ENCODE measurements at places on chromosomes 11 and 22.

DNA sequence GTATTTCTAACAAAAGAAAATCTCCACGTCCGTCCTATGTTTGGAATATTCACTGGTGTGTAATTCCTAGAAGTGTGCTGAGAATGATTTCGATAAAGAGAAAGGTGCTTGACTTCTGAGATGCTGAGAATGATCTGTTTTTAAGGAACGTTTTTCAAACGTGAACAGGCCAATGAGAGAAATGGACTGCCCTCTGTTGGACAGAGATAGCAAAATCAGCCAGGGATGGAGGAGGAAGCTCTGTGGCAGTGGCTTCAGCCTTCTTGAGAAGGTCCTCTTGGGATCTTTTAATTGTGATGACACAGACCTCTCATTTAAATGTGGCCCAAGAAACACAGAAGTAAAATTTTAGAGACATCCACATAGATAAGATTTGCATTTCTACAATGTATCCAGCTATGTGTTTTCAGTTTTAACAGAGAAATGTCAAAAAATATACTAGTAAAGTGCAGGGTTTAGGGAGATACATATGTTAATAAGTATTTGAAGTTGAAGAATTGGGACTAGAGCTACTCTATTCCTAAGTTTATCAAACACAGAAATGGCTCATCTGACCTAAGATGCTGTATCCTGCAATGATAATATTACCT is 84.0 kb upstream of the RCN1 start:
- DNase-seq = peak; percentile 62

GRCh38 chr11:69485337-69486041 is 4.0 kb downstream of the LINC01488 start:
- no peak for DNase-seq

GRCh38 chr11:11570823-11571222 is 51.0 kb downstream of the GALNT18 start:
- DNase-seq = no peak

DNA sequence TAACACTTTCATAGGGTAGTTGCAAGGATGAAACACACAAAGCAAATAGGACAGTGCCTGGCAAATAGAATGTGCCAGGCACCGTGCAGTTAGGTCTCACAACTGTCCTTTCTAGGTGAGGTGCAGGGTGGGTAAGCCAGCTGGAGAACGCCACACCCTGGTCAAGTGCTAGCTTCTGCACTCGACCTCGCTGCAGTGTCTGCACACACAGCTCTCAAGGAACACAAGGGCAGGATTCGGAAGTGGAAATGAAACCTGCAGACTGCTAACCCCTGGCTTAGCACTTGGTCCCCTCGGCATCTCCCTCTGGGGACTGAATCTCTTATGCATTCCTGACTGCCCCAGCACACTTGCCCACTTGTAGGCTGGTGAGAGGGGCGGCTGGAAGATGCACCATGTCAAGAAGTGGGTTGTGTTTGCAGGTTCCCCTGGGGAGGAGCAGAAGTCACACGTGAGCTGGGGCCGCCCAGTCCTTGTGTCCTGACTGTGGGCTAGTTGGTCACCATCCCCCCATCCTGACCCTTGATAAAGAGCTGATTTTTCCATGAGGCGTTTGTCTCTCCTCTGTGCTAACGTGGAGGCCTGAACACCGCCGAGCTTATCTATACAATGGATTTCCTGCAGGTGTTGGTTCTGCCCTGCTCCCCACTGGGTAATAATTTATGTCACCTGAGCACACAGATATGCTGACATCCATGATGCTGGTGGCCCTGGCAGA is 89.0 kb downstream of the MICAL2 start:
- DNase-seq = peak; percentile 63

- no peak for DNase-seq
Measured at GRCh38 chr11:8283100-8283464, 19.4 kb upstream of the LMO1 start.

DNA sequence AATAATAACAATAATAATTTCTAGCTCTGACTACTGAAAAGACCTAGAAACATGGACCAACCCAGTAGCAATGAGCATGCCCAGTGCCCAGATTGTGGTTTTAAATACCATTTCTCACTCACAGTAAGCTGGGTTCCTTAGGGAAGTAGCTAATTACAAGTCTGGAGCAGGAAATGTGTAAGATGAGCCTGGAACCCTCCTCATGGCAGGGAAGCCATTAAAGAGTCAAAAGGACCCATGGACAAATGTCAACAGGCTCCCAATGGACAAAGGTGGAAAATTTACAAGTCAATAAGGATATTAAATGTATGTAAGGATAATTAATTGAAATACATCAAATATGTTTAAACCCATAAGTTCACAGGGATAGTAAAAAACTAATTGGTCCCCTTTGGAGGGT is 10.6 kb upstream of the CSNK2A3 start:
- DNase-seq = no peak

GRCh38 chr11:105100206-105100605 is 39.4 kb downstream of the CARD18 start:
- peak; percentile 75 for DNase-seq

- DNase-seq = no peak
Measured at GRCh38 chr11:94853836-94854235, 85.7 kb downstream of the AMOTL1 start.

- DNase-seq = no peak
Measured at GRCh38 chr11:2643746-2644145, 56.0 kb downstream of the KCNQ1OT1 start.

DNA sequence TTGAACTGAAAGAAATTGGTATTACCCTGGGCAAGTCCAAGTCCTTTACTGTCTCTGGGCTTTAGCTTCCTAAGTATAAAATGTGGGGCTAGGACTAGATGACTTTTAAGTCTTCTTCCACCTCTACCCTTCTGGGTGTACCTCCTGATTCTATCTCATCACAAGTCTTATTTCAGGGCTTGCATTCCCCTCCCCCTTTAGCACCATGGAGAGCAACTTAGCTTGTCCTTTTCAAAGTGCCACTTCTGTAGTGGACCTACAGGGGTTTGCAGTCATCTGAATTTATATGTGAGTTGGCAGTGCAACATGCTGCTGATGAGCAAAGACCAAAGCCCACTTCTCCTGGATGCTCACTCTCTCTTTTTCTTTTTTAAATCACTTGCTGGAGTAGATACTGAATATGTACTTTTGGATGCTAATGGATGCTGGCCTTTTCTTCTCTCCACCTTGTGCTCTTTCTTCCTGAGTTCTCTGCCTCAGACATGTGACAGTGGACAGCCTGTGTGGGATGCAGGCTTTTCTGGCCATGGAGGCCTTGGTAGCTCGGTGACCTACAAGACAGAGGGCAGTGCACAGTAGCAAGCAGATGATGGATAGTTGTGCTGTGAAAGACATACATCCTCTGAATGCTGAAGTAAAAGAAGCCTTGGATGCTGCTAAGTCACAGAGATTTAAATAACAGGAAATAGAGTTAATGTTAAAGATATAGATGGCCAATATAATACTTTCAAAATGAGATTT is 185.0 kb downstream of the NELL1 start:
- no peak for DNase-seq

DNA sequence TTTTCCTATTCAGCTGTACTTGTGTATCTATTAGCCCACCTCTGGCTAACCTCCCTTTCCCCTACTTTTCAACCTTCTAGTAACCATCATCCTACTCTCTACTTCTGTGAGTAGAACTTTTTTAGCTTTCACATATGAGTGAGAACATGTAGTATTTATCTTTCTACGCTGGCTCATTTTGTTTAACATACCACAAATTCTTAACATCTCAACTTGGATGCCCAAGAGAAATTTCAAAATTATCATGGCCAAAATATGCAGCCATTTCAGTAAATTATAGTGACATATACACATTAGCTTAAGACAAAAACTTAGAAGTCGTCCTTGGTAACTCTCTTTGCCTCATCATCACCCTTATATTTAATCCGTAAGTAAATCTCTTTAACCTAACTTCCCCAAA is 34.7 kb downstream of the LUZP2 start:
- no peak for DNase-seq

DNA sequence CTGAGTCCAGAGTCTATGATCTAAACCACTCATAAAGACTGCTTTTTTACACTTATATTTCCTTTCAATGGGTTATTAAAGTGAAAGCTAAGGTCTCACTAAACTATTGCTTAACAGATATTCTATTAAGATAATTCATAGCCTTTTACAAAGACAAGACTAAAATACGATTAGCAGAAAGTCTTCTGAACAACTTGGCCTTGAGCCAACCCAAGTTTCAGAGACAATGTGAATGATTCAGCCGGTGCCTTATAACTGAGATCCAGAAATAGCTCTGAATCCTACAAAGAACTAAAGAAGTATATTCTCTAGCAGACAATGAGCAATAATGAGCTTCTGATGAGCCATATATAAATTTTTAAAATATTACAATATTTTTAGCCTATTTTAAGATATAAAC is 41.5 kb upstream of the CARD18 start:
- peak; percentile 93 for DNase-seq

- peak; percentile 20 for DNase-seq
Measured at GRCh38 chr11:119567688-119568582, 145.0 kb upstream of the THY1 start.

- DNase-seq = no peak
Measured at GRCh38 chr11:100734743-100735527, 47.8 kb downstream of the ARHGAP42 start.

GRCh38 chr11:129895126-129896041 is at the start of gene NFRKB:
TSS of gene NFRKB (minus strand) at chr11:129895578. CDS start at chr11:129892849, 2,729 bp downstream.
- DNase-seq = peak; percentile 83

GRCh38 chr11:45424411-45425180 is 138.5 kb upstream of the SYT13 start:
- DNase-seq = no peak

- no peak for DNase-seq
Measured at GRCh38 chr22:40226620-40227019, 48.9 kb downstream of the TNRC6B start.

DNA sequence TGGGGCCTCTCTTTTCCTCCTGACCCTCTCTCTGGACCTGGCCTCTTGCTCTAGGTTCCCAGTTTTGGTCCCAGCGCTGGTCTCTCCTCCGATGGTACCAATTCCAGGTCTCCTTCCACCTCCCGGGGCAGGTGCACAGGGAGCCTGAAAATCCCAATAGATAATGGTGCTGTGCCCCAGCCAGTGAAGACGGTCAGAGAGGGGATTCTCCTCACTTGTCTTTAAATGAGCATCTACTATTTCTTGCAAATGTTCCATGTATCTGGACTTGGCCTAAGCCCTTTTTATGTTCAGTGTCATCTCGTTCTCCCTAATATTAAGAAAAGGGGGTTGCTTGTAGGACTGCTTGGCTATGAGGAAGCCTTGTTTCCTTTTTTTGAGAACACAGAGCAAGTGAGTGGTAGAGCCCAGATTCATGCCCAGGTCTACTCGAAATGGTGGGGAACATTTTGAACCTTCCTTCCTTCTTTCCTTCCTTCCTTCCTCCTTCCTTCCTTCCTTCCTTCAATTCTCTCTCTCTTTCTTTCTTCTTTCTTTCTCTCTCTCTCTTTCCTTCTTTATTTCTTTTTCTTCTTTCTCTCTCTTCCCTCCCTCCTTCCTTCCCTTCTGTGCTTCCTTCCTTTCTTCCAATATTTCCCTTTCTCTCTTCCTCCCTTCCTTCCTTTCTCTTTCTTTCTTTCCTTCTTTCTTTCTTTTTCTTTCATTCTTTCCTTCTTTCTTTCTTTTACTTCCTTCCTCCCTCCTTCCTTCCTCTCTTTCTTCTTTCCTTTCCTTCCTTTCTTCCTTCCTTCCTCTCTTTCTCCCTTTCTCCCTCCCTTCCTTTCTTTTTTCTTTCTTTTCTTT is 620 bp downstream of the APOBEC3A start:
- DNase-seq = no peak

DNA sequence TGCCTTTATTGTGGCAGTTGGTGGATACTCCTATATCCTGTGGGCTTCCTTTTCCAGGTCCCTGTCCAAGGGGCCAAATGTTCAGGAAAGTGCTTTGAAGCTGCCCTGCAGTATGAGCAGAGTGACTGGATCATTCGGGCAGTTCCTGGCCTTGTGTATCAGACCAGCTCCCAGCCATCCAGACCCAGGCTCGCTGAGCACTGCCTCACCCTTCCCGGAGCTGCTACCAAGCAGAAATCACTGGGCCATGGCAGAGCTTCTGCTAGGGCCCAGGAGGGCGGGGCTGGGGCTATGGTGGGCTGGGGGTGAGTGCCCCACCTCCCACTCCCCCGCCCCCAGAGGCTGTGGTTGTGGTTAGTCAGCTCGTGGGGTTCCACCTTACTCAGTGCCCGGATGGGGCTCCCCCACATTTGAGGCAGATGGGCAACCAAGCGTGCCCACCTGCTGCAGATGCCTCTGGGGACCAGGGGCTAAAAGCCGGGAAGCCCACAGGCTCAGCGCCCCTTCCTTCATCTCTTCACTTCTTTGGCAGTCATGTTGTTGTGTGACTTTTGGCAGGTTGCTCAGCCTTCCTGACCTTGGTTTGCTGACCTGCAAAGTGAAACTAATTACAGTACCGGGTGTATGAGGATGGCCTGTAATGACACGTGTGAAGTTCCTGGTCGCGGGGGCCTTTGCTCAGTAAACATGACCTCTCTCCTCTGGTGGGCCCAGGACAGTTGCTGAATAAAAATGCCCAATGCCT is 2.1 kb upstream of the LRRC32 start:
- peak; percentile 45 for DNase-seq

GRCh38 chr11:125224391-125225021 is 60.0 kb downstream of the PKNOX2 start:
- DNase-seq = peak; percentile 50

- DNase-seq = no peak
Measured at GRCh38 chr11:112132737-112133136, 31.2 kb downstream of the IL18 start.

DNA sequence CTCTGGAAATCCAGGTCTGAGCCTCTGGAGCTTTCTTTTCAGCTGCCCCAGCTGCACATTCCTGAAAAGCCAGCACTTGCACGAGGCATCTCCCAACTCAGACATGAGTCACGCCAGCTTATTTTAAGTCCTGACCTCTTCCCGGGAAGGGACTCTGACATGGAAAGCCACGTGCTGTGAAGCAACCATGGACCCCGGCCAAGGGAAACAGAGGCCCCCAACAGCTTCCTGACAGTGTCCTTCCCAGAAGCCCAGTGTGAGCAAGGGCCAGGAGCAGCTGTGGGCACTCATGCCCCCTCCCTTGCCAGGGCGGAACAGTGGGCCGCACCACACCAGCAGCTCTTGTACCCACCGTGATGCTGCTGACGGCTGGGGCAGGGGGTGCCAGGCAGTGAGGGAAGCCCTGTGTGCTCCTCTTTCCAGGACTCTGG is 118.8 kb upstream of the CADM1 start:
- DNase-seq = peak; percentile 82

- no peak for DNase-seq
Measured at GRCh38 chr11:108559340-108559739, 34.2 kb downstream of the EXPH5 start.

GRCh38 chr22:34579519-34579918 is 486.4 kb upstream of the ISX start:
- DNase-seq = no peak

GRCh38 chr11:28231475-28231874 is 123.3 kb downstream of the METTL15 start:
- DNase-seq = no peak

GRCh38 chr22:31917227-31917921 is 27.0 kb upstream of the YWHAH start:
- DNase-seq = no peak

GRCh38 chr11:126809514-126810289 is 190.9 kb downstream of the KIRREL3 start:
- DNase-seq = no peak

GRCh38 chr22:42993651-42994275 is 21.2 kb downstream of the PACSIN2 start:
- no peak for DNase-seq

- no peak for DNase-seq
Measured at GRCh38 chr11:11961399-11962028, 46.9 kb downstream of the DKK3 start.
